Stimulated activated CD8-positive, alpha-beta memory T cell treated with anti-CD3 and anti-CD28 coated beads, Interleukin-7, amount 100 ng/mL, for 4 hours (primary cell): ENCODE measurements at places on chromosomes 4 and X.
A peak's percentile ranks its signal among the peaks of the same experiment; 100 is the strongest.

DNA sequence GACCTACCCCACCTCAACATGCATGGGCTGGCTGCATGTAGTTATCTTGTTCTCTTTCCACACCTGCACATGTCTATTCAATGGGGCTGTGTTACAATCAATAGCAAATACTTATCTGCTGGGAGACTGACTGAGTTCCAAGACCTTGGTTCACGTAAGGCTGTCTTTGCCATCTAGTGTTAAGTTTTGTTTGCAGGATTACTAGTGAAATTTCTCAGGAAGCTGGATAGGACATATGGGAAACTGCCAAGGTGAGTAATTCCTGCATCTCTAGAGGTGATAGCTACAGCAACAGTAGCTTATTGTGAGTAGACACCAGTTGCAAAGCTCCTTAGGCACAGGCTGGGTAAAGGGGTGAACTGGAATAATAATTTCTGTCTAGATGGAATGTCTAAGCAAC lies 177.5 kb downstream of the ENOX2 start:
- no peak for DNase-seq

GRCh38 chrX:150200820-150201287 lies 162.3 kb upstream of the MAMLD1 start:
- peak; percentile 44 for DNase-seq

GRCh38 chr4:141647966-141648365 lies 11.6 kb downstream of the IL15 start:
- no peak for DNase-seq

- no peak for DNase-seq
These were observed 53.4 kb downstream of the LDB2 start for GRCh38 chr4:16844816-16845586.

DNA sequence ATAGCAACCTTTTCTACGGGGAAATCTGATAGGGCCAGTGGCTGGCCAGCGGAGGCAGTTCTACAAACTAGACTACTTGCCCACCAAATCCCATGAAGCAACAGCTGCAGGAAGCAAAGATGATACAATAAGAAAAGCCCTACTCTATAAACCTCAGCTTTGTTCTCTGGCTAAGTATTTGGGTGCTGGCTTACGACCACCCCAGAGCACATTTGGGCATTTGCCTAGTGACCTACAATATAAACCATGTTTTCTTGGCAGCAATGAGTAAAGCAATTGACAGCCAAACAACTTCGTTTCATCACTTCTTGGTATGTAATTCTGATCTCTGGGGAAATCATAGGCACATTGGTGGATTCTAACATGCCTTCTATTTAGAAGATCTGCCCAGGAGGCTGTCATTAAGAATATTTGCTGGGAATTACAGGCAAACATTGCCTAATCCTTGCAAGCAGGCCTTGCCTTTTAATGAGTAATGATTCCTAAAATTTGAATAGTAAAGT lies 7.5 kb upstream of the LHFPL1 start:
- DNase-seq, result no peak

DNA sequence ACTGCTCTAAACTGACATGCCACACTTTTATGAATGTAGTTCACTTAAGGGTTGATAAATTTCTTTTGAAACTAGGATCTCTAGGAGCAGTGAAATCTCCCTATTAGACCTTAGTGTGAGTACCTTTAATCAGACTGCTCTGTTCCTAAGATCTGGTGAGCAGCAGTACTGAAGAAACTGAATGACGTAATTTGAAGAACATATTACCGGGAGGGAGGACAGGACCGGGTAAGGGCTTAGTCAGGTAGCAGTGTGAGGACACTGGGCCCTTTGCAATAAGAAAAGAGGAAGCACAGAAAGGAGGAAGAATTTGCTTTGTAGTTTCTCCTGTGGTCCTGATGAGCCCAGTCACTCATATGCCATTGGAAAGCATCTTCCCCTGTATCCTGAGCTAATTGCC lies 255.2 kb downstream of the THOC2 start:
- no peak for DNase-seq

DNA sequence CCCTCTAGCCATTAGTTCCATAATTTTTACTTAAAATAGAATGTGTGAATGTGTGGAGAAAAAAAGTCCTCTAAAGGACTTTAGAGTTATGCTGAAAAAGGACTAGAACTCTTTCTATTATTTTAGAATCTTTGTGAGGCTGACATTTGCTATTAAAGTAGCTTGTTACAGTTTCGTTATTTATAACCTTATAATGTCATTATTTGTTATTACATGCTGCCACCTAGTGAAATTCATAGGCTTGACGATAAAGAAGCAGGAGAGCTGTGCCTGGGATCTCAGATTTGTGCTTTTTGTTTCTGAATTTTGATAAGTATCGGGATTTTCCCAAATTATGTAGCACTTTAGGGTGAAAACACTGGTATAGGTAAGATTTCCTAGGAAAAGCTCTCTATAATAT lies 38.5 kb upstream of the TAPT1 start:
- no peak for DNase-seq

GRCh38 chrX:121301356-121301755 lies 253.9 kb downstream of the GLUD2 start:
- no peak for DNase-seq

DNA sequence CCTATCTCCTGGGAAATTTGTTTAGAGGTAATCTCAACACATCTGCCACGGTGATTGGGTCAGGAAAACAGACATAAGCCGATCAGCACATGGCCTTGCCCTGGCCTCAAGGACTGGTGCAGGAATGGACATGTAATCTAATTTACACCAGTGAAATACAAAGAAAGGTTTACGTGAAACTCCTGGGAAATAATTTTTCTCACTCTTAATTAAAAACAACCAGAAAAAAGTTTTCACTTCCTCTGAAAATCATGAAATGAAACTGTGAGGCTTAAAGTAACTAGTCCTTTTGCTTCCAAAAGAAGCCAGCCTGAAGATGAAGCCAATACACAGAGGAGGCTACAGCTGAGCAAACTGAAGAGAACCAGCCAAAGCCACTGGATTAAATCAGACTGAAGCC lies 154.1 kb upstream of the FAM241A start:
- no peak for DNase-seq

DNA sequence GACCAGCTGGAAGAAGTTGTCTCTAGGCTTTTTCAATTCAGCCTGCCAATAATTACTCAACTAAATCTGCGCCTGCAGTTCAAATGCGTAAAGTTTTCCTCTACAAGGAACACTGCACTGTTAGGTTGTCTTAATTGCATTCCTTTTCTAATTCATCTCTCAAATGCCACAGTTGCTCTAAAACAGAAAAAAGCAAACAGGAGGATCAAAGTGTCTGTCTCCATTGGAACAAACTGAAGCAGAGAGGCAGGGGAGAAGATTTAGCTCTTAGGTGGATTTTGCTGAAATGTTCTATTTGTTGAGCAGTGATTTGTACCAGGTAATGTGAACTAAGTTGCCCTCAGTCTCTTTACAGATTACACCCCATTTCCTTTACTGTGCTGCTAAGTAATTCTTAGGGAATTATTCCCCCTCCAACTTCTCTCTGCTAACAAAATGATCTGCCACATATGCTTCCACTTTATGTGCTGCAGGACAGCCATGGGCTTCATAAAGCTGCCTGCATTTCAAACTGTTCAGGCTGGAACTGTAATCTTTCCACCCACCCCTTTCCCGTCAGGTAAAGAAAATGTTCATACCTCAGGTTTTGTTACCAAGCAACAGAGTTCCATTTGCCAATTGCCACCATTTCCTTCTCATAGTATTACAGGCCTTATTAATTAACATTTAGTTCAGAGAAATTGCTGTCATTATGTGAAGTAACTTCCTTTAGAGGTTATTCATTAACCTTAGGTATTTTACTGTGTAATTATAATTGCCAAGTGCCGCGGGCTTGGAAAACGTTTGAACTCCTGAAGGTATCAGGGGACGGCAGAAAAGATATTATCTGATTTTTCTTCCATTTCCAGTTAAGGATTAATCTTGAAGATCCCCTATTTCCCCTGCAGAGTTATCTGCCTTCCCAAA lies 149.3 kb downstream of the SPRY1 start:
- no peak for DNase-seq

DNA sequence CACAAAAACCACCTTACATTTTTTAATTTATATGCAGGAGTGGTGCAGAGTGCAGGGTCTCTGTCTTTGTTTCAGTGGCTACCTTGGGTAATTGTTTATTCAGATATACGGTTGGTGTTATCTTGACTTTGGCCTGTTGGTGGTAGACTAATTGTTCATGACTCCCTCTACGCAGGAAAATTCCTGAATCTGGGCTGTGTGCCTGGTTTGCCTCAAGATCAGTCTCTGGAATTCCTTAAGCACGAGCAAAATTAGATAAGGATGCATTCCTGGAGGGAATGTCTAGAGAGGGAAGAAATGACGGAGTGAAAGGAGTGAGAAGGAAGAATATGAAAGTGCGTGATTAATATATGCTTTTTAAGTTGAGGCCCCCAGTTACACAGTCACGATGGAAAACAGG lies 576.9 kb upstream of the PCDH10 start:
- no peak for DNase-seq

GRCh38 chr4:141636771-141637460 lies 533 bp downstream of the IL15 start:
- no peak for DNase-seq

DNA sequence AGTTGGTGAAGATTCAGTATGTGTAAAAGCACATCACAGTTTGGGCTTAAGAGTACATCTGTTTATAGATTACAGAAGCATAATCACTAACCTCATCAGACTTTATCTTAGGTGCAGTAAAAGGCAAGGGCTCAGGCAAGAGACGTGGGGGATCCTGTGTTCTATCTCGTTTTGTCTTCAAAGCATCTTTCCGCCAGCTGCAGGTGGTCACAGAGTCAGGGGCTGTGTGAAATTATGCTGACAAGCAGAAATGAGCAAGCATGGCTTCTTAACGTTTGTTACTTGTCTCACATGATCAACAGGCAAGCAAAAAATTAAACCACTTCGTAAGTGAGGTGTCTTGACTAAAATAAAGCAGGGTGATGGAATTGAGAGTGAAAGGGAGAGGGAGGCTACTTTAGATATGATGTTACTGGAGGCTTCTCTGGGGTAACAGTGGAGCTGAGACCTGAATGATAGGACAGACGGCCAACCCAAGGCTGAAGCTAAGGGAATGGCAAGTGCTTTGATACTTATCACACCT lies 1.4 kb upstream of the TEC start:
- DNase-seq, result no peak

DNA sequence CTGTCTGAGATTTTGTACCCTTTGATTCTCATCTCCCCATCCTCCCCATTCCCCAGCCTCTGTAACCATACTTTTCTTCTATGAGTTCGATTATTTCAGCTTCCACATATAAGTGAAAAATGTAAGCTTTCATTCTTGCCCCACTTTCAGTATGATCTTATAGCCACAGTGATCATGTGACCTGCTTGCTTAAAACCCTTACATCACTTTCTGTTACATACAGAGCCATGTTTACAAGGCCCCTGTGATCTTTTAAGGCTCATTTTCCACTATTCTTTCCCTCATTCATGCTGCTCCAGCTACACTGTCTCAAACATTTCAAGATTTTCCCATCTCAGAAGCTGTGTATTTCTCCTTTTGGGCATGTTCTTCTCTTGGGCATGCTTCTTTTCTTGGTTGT lies 147.7 kb downstream of the DCK start:
- DNase-seq, result no peak

- DNase-seq, result no peak
These were observed 74.7 kb upstream of the IL13RA1 start for GRCh38 chrX:118652717-118653116.

DNA sequence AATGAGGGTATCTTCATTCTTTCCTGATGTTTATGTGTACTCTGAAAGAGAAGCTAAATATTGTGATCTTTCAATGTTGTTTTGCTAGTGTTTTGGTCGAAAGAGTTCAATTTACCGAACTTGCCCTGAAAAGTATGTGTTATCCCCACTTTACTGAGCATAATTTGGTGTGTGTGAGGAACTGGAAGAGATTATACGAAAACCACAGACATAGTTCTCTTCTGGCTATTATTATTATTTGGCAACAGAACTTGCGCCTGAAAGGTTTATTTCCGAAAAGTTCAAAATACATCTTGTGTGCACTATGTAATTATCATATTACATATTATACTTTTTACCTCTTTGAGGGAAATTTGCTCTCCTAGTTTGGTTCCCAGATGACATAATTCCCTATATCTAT lies 232.5 kb upstream of the INTU start:
- no peak for DNase-seq

DNA sequence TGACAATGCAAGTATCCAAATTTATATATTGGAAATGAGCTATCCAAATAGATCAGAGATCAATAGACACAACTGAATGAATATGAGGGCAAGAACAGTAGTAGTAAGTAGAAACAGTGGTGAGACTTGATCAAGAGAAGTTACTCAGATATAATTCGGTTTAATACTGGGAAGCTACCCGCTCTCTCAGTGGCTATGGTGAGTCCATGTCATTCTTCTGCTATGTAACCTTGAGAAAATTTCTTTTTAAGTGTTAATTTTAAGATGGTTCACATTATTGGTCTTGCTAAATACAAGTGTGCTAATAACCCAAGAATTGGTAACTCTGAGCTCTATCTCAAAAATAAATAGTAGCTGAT lies 53.6 kb downstream of the LEF1 start:
- no peak for DNase-seq
